ENCODE measurements at places on chromosomes 3 and 15.

- no peak for DNase-seq
Measured at GRCh38 chr3:43769885-43770425, 79.2 kb downstream of the ABHD5 start.

DNA sequence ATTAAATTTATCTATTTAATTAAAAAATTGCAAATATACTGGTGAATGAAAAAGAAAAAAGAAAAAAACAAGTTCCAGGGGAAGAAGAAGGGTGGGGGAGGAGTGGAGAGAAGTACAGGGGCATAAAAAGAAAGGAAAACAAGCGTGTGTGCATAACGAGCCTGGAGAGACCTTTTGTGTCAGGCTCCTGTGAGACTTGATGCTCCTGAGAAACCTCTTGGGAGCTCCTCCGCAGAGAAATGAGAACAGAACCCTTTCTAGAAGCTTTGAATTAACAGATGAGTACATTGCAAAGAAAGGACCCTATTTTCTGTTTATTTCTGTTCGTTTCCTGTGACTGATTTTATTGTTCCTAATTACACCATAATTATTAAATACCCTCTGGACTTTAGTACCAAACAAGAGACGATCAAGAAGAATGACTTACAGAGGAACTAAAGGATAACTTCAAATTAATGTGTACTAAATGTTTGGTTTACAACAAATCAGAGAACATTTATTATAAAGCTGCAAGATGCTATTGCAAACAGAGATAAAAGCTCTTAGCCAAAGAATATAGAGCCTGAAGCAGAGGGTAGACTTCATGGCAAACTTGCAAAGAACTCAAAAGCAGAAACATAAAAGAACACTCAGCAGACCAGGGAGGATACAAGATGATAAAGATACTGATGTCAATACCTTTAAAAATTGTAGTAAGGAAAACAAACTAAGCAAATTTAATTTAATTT, 74.7 kb downstream of the DPPA2 start:
- no peak for DNase-seq

DNA sequence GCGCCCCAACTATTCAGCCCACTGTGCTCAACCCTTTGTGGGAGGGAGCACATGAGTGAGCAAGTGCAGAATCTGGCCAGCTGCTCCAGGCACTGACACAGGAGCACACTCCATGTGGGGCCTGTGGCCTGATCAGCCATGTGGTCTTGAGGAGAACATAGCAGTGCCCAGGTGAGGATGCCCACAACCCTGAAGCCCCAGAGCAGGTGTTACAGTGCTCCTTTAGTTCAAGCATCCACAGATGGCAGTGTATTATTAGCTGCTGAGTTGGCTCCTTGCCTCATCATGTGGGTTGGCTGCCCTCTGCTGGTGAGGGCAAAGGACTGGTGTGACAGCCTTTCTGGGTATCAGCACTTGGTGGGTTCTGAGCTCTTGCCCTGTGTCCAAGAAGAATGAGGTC, 1588.2 kb downstream of the SI start:
- peak; percentile 33 for DNase-seq

DNA sequence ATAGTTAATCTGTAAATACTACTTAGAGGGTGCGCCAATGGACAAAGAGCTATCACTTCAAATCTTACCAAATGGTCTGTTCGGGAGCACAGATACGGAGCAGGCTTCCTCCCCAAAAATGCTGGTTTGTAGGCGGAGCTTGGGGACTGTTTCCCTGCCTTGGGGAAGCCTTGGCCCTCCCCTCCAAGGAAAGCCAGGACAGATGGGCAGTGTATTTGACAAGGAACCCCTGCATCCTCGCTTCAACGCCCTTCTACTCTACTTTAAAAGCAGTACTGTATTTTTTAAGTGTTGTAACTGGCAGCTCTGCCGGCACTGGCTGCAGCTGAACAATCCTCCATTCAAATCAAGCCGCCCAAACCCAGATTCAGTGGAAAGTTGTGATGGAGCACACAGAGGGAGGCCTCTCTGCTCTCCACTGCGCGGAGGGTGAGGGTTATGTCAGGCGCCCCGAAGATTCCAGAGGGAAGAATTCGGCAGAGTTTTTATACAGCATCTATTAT, 83.1 kb upstream of the FNDC3B start:
- peak; percentile 70 for DNase-seq

- DNase-seq: no peak
Measured at GRCh38 chr3:115822579-115822978, 199.3 kb downstream of the GAP43 start.

Measured in left hindlimb (tissue), 1 donor.